Stimulated activated naive CD8-positive, alpha-beta T cell treated with anti-CD3 and anti-CD28 coated beads, Interleukin-15, Interleukin-2, amounts not matched to agents 100 U/mL and 50 U/mL, for 24 hours (primary cell): ENCODE measurements at places on chromosomes 5 and 9.
A peak's percentile ranks its signal among the peaks of the same experiment; 100 is the strongest.

- DNase-seq, result no peak
Observed at GRCh38 chr9:121260457-121261106, 7.4 kb upstream of the GSN start.

DNA sequence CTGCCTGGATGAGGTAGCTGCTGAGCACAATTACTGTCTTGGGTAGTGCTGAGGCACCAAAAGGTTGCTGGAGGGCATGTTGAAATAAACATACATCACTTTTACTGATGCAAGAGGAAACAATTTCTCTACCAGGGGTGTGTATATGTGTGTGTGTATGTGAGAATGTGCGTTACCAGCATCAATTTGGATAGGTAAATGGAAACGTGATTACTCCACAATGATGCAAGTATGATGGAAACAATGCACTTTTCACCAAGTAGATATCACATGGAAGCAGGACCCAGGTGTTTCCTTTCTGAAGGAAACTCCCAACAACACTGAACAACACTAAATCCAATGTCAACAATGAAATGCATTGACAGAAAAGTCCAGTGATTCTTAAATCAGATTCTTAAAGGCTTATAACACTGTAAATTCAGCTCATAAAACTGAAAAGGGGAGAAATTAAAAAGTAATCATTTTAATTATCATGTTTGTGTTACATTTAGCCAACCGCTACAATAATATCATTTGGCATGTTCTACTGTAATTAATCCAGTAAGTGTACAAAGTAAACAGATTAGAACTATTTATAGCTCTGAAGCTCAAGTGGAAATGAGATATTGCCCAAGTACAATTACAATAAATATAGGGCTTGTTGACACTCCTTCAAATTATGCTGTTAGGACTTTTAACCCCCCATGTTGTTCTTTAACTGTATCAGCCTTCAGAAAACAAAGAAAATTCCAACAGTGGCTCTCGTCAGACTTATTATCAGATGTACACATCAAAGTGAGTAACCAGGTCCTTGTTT lies 25.3 kb downstream of the YIPF5 start:
- DNase-seq, result no peak

DNA sequence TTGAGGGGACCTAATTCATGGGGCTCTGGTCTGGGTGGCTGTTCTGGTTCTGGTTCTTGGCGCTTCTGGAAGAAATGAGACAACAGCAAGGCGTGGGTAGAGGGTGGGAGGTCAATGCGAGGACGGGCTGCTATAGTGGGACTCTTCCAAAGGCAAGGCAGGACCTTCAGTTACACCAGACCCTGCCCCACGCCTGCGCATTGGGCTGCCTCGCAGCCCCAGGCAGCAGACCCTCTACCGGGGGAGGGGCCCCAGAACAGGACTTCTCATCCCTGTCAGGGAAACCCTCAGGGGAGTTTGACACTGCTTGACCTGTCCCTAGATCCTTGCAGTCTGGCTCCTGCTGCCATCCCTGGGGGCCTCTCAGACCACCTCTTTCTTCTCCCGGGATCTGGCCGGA lies 18.5 kb downstream of the CCDC69 start:
- DNase-seq, result peak; percentile 4

DNA sequence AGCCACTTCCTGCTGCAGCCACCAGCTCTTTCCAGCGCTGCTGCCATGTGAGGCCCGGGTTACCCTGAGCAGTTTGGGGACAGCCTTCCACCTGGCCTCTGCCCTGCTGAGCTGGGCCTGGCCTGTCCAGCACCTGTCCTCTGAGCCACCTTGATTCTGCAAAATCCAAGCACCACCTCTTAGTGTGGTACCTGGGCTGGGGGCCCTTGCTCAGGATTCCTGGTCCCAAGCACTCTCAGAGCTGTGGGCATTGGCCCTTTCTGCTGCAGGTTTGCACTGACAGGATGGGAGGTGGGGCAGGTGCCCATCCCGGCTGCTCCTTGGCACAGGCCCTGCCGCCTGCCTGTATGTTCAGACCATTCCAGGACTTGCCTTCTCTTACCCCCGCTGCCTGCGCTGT lies 309.2 kb upstream of the IRX4 start:
- DNase-seq, result no peak

GRCh38 chr5:124806373-124807077 lies 60.1 kb upstream of the ZNF608 start:
- DNase-seq, result no peak

GRCh38 chr5:170638454-170639220 lies 134.8 kb downstream of the KCNIP1 start:
- DNase-seq, result peak; percentile 79

GRCh38 chr5:119336845-119337580 lies 18.8 kb upstream of the TNFAIP8 start:
- DNase-seq, result no peak

DNA sequence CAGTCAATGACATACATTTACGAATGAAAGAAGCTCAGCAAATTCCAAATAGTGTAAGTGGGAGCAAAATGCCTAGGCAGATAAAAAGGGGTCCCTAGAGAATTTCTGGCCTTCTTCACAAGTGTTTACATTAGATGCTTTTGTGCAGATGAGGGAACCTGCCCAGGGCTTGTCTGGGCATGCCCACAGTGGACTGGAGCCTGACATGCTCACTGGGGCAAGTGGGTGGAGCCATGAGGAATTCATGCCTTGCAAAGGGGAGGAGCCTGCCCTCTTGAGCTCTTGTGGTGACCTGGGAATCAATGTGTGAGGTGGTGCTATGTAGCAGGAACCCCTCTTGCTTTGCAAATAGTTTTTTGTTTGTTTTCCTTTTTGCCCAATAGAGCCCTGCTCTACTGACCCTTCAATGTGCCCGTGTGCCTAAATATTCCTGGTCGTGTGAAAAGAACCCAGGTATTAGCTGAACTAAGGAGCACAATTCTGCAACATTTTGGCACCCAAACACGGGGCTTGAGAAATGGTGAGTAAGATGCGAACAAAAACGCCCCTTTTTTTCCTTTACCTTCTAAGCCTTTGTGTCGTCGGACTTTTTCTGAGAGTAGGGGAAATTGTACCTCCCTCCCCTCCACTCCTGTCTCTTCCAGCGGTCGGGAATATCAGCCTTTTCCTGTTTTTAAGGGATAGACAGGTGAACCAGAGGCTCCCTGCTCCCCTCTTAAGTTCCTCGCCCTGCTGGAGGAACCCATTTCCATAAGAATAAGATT lies 433.8 kb upstream of the CDH9 start:
- no peak for DNase-seq

DNA sequence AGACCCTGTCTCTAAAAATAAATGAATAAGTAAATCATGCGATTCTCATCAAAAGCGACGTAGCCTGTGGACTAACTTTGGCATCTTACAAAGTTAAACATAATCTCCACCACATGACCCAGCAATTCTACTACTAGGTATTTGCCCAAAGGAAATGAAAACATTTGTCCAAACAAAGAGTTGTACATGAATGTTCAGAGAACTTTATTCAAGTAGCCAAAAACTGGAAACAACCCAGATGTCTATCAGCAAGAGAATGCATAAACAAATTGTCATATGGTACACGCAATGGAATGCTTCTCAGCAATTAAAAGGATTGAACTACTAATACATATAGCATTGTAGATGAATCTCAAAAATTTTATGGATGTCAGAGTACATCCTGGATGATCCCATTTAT lies 82.6 kb downstream of the ADRB2 start:
- DNase-seq, result no peak

- DNase-seq, result no peak
Observed at GRCh38 chr9:75979362-75979761, 88.9 kb downstream of the PCSK5 start.

GRCh38 chr9:127803507-127804352 lies 1.0 kb downstream of the FPGS start:
- peak; percentile 37 for DNase-seq

- peak; percentile 42 for DNase-seq
Observed at GRCh38 chr5:80082731-80083100, 47.6 kb downstream of the THBS4 start.

DNA sequence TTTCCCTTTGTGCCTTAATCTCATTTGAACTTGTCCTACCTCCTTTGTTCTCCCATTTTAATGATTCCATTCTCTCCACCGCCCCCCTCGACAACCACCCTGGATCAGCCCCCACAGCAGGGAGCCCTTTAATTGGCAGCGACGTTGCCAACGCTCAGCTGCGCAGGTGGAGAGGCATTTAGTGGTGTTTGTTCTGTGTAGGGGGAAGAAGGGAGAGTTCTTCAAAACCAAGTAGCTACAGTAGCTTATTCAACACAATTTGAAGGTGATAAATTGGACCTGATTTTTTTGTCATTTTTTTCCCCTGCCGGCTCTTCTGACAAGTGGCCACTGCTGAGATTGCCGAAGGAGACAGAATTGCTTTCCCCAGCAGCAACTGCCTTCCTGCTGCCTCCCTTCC lies 499.1 kb downstream of the CDK5RAP2 start:
- no peak for DNase-seq

DNA sequence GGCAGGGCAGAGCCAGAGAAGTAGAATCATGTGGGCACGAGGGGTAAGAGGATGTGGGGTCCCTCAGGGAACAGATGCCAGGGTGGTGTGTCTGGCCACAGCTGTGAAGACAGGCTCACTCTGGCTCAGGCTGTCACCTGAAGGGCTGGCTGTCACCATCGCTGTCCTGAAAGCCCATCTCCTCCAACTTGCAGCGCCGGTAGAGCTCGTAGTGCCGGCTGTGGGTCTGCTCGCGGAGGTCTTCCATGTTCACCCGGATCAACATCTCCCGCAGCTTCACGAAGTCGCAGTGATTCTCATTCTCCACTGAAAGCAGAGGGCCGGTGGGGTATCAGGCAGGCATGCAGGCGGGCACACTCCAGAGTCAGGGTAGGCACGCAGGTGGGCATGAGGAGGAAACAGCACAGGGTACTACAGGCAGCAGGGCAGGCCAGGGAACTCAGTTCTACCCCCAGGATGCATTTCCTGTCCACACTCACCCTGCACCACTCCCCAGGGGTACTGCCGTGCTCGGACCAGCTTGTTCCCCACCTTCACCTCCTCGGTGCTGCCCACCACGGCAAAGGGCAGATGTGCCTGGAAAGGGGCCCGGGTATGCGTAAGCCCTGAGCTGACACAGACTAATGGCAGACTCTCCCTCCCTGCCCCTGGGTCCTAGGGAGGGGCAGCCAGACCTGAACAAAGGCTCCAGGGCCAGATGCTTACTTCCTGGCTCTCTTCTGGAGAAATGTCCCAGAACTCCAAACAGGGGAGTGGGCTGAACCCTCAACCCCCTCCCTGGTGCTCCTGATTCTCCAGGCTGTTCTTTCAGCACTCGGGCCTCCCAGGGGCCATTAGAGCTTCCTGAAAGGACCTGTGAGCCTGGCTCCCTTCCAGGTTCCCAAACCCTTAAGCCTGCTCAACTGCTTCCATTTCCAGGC lies 14.4 kb downstream of the CCNI2 start:
- no peak for DNase-seq
